ENCODE measurements at places on chromosomes 7 and 10. TPM values are rescaled to one million over a fixed set of nuclear protein-coding genes. Genes with fewer than 3 reads are reported as not detected.

ELMO1 gene
- 0.28 TPM for total RNA-seq

KLF14 gene
- under 0.01 TPM for total RNA-seq

RP9 gene
- 6.8 TPM for total RNA-seq

ZNF735 gene
- not detected for total RNA-seq

ELAPOR2 gene
- 7.1 TPM for total RNA-seq

GIMAP2 gene
- 2.5 TPM for total RNA-seq

TMEM229A gene
- not detected for total RNA-seq

RAB19 gene
- not detected for total RNA-seq

GRID2IP gene
- total RNA-seq = under 0.01 TPM

OR2A5 gene
- total RNA-seq = not detected

NXPH1 gene
- total RNA-seq = not detected

TCAF1 gene
- 62.7 TPM for total RNA-seq
